ENCODE measurements at places on chromosomes 16 and 17.

GRCh38 chr16:68935008-68935407 lies 91.7 kb downstream of the TANGO6 start:
- DNase-seq, result no peak

DNA sequence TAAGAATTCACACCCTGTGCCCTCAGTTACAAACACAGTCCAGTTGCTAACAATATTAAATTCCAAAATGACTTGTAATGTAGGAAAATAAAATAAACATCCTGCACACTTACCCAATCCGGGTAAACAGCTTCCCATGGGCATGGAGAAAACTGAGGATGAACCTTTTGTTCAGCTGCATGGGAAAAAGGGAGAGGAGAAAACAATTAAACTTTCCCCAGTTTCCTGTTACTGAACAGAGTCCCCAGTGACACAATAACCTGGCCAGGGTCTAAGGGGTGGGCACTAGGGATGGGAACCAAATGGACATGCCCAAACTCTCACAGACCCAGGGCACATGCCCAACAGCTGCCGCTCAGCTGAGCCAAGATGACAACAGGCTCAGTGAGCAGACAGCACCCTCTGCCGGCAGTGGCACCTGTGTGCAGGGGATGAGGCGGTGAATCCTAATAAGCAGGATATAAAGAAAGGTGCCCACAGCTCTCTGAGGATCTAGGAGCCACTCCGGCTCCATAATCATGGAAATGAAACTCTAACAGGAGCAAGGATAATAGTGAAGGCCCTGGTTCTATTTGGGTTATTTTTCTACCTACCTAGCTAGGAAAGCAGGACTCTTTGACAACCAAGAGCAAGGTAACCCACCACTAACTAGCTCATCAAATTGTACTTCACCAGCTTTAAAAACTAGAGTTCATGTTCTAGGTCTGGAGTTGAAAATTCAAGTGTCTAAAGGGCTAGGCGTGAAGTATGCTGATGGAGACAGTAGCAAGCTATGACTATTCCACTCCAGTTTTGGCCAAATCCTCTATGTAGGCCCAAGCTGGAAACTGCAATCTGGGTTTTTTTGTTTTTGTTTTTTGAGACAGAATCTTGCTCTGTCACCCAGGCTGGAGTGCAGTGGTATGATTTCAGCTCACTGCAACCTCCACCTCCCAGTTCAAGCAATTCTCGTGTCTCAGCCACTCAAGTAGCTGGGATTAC lies 58.8 kb downstream of the SMG6 start:
- peak; percentile 88 for DNase-seq

- no peak for DNase-seq
These were observed 18.0 kb upstream of the ABCA5 start for GRCh38 chr17:69344939-69345338.

DNA sequence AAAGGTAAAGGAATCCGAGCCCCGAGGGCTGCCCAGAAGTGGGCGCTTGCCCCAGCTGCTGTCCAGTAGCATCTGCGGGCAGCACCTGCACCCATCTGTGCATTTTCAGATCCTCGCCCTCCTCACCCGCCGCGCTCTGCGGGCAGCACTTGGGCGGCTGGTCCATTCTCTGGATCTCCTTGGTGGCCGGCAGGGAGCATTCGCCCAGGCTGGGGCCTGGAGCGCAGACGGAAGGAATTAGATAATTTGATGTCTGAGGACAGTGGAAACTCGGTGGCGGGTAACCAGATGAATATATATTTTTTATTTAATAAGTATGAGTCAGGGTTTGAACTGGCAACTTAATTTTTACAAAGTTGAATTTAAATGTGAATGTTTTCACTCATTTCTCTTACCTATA lies 88.5 kb downstream of the NPIPB11 start:
- no peak for DNase-seq

GRCh38 chr16:84312783-84313382 lies 18.2 kb downstream of the WFDC1 start:
- no peak for DNase-seq

DNA sequence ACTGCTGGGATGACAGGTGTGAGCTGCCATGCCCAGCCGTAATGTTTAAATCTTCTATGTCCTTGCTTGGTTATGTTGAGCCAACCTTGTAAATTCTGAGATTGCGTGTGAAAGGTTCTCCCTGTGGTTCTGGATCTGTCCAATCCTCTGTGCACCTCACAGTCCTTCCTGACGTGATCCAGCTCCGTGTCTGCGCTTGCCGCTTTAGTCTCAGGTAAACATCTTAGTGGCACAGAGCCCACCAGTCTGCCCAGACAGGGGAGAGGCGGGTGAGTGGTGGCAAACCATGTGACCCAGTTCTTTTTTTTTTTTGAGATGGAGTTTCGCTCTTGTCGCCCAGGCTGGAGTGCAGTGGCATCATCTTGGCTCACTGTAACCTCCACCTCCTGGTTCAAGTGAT lies 13.9 kb downstream of the SLC25A10 start:
- no peak for DNase-seq

DNA sequence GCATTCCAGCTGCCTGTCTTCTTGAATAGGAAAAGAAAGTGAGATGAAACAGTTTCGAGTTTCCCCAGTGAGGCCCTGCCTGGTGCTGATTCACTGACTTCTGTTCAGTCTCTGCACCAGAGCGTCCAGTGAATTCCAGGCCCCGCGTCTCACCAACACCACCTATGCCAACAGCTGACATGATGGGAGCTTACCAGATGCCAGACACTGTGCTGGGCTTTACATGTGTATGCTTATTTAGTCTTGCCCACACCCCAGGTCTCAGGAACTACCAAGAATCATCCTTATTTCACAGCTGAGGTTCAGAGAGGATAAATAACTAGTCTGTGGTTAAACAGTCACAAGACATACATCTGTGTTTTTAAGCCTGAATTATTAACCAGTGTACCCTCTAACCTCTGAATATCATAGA lies 29.1 kb upstream of the IRX6 start:
- DNase-seq, result no peak

DNA sequence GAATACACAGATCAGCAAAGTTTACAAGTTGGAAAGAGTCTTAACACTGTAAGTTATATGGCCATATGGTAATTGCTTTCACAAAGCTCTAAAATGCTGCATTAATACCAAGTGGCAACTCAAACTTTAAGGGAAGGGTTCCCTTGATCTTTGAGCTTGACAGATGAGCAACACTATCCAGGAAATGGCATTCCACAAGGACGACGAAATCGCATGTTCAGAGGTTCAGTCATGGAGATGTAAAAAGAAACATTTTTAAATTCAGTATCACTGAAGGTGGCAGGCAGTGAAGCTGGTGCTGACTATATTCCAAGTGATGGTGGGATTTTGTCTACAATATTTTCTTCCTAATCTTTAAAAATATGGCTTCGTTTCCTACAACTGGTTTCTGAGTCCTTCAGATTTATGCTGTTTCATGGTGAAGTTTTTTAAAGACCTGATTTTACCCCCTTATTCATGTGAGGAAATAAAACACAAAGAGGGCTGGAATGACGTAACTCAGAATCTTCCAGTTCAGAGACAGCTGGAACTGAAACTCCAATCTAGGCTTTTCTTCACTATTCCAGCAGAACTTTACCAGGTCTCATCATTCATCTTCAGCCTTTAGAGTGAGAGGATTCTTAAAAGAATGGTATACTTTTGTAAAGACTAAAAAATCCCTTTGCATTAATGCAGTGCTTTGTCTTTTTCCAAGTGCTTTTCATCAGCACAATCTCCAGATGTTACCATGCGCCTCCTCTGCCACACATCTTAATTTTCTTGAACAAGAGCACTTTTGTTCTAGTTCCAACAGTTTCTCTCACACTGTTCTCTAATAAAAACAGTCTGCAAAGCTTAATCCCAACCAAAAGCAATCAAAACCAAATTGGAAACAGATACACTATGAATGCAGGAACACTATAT lies 20.2 kb downstream of the CHCT1 start:
- no peak for DNase-seq

DNA sequence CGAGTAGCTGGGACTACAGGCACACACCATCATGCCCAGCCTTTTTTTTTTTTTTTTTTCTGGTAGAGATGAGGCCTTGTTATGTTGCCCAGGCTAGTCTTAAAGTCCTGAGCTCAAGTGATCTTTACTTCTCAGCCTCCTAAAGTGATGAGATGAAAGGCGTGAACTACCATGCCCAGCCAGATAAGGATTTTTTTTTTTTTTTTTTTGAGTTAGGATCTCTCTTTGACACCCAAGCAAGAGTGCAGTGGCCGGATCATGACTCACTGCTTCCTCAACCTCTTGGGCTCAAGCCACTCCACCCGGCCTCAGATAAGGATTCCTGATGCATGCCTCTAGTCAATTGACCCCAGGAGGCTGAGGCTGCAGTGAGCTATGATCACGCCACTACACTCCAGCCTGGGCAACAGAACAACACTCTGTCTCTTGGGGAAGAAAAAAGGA lies 11.2 kb upstream of the PLEKHG4 start:
- DNase-seq, result no peak

DNA sequence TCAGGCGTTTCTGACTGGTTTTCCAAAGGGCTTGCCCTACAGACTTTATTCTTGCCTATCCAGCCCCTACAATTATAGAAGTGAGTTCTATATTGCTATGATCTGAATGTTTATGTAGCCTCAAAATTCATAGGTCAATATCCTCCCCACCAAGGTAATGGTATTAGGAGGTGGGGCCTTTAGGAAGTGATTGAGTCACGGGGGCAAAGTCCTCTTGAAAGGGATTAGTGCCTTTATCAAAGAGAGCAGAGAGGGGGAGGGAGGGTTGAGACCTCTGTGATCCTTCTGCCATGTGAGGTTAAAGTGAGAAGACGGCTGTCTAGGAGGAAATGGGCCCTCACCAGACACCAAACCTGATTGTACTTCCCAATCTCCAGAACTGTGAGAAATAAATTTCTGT lies 931 bp upstream of the CPHXL start:
- DNase-seq, result no peak

- DNase-seq, result no peak
These were observed 2.8 kb downstream of the MAPK8IP3 start for GRCh38 chr16:1708768-1709180.

- no peak for DNase-seq
These were observed 34.6 kb upstream of the MYOCD start for GRCh38 chr17:12631076-12631475.

DNA sequence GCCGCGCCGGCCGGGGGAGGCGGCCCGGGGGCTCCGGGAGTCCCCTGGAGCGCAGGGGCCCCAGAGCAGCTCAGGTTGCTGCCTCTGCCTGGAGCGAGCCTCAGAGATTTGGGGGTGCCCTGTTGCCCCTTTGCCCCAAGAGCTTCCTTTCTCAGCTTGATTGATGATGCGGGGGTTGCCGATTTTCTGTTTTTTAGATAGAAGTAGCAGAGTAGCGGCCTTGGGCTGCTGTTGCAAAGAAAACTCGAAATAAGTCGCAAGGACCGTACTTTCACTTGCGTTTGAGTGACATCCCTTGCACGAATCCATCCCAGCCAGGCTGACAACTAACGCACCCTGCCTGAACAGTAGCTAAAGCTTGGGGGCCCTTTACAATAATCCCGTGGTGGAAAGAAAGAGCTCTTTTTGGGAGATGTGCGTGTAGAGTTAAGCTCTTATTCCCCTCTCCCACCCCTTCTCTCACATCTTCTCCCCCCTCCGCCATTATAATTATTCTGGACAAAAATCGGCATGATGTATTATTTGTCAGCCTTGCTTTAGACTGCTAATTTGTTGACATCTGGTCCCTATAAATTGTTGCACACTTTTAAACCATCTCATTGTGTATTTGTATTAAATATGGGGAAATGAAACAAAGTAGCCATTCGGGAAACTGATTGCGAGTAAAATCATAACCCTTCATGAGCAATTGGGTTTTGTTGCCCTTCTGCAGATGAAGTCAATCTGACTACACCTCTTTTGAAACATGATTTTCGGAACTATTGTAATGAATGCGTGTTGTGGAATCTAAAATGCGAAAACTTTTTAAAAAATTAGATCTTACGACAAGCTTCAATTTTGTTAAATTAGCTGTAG lies 873 bp downstream of the USP10 start:
- peak; percentile 48 for DNase-seq

- no peak for DNase-seq
These were observed 11.9 kb upstream of the RASD1 start for GRCh38 chr17:17508019-17508535.

DNA sequence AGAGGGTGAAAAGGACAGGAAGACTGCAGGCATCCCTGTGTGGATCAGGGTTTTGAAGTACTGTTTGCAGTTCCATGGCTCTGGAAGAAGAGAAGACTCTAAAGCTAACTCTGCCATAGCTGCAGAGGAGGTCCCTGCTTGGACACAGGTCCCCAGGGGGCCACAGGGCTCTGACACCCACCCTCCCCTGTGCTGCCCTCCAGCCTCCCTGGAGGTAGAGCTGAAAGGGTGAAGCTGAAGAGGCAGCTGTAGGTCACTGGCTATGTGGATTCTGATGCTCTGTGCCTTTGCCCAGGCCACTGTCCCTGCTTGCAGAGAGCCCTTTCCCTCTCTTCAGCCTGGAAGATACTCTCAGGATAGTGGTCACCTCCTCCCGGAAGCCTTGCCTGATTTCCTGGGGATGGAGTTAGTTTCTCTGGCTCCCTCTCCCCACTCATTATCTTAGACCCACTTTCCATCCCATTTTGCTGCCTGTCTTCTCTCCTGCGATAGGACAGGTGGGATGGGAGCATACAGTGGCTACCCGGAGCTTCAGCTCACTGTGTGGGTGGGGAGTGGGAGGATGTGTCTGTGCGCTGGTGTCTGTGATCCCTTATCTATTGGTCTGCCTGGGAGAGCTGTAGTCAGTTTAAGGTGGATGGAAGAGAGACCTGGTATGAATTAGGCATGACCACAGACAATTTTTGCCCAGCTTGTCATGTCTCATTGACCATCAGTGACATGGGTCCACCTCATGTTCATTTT lies 89.8 kb upstream of the TMEM97 start:
- no peak for DNase-seq

GRCh38 chr17:9329251-9329921 lies 246.2 kb downstream of the STX8 start:
- no peak for DNase-seq

DNA sequence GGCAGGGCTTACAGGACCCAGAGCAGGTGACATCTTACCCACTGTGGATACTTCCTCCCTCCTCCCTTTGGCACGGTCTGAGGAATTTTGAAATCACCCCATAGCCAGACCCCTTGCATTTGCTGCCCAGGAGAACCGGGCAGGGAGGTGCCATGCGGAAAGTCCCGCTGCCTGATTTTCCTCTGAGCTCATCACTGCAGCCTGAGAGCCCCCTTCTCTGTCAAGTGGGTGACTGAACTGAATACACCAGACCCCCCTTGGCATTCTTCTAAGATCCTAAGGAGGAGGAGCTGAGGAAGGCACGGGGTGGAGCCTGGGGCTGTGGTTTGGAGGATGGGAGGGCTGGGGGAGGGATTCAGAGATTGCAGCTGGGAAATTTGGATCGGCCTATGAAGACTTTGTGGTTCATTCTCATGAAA lies 173.4 kb downstream of the RAB11FIP4 start:
- no peak for DNase-seq
